ENCODE measurements at places on chromosomes 2 and 18. TPM values are rescaled to one million over a fixed set of nuclear protein-coding genes. Genes with fewer than 3 reads are reported as not detected.

DNA sequence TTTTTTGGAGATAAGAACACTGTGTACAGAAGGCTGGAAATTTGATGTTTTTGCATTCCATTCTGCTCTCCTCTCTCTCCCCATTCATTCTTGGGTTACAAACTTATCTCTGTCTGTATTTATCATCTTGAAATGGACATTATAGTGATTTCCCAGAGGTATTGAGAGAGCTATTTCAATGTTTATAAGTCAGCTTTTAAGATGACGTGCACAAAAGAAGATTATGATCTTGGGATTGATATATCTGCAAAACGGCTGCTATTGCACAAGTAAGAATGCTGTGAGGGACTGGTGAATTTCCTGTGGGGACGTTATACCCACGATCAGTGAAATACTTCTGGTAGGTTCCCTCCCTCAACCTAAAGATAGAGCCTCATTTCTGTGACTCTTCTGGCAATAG, 61.0 kb upstream of the DTNA start:
- no peak for DNase-seq

GRCh38 chr2:108220942-108221541, 18.7 kb upstream of the SULT1C3 start:
- DNase-seq: peak; percentile 45

The CCDC121 gene
- 3.0 TPM for total RNA-seq

GRCh38 chr2:229111744-229112143, 159.3 kb downstream of the PID1 start:
- DNase-seq: no peak

DNA sequence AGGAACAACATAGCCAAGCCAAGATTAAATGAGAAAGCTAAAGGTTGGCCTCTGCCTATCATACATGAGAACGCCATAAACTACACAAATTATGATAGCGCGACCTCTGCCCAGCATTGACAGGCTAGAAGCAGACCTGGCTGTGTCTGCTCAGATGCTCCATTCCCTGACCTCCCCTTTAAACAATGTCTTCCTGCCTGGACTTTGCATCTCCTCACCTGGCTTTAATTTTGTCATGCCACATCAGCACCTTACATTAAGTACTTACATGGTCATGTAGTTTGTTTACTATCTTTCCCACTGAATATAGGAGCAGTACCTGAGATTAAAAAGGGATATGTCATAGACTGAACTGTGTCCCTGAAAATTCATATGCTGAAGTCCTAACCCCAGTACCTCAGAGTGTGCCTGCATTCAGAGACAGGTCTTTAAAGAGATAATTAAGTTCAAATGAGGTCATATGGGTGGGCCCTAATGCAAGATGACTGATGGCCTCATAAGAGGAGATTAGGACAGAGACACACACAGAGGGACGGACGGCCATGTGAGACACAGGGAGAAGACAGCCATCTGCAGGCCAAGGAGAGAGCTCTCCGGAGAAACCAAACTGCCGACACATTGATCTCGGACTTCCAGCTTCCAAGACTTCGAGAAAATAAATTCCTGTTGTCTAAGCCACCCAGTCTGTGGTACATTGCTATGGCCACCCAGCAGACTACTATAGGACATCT, 103.7 kb downstream of the BIN1 start:
- no peak for DNase-seq

- no peak for DNase-seq
These were observed 98.8 kb upstream of the MAP3K20 start for GRCh38 chr2:172976816-172977215.

The BOLL gene
- total RNA-seq: 0.16 TPM

DNA sequence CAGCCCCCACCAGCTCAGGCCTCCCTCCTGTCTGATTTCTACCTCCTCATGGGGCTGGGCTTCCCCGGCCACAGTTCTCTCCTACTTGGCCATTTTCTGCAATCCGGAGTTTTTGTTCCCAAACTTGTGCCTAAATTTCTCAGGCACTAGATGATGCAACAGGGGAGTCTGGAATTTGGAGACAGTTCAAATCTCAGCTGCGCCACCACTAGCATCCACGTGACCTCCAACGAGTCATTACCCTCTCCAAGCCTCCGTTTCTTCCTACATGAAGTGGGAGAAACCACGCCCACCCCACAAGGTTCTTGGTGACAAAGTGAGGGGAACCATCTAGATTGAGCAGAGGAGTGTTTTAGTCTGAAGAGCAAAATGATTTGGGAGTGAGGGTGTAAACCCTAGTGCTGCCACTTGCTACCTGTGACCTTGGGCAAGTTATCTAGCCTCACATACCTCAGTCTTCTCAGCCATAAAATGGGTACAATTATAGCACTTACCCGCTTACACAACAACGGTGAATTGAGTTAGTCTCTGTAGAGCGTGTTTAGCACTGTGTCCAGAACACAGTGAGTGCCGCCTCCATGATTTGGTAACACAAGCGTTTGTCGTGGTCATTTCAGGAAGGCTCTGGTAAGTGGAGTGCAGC, 61.4 kb upstream of the ASAP2 start:
- peak; percentile 47 for DNase-seq

The TMEM17 gene
- 1.6 TPM for total RNA-seq

- DNase-seq: peak; percentile 22
These were observed 54.0 kb downstream of the HRH4 start for GRCh38 chr18:24514439-24514838.

- DNase-seq: peak; percentile 95
These were observed at the start of gene VAMP8 for GRCh38 chr2:85577386-85578242. VAMP8 (plus strand) TSS chr2:85577586; CDS start chr2:85577647, 61 bp downstream.

- no peak for DNase-seq
These were observed 44.6 kb upstream of the ROCK2 start for GRCh38 chr2:11389052-11389420.

DNA sequence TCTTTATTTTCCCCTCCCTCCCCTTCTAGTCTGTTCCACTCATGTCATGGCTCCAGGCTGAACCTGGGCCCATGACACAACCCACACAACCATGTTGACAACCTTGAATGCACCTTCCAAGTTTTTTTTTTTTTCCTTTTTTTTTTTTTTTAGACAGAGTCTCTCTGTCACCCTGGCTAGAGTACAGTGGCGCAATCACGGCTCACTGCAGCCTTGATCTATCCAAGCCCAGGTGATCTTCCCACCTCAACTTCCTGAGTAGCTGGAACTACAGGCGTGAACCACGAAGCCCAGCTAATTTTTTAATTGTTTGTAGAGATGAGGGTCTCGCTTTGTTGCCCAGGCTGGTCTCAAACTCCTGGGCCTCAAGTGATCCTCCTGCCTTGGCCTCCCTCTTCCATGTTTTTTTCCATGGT, 21.9 kb upstream of the ROCK2 start:
- DNase-seq: no peak

DNA sequence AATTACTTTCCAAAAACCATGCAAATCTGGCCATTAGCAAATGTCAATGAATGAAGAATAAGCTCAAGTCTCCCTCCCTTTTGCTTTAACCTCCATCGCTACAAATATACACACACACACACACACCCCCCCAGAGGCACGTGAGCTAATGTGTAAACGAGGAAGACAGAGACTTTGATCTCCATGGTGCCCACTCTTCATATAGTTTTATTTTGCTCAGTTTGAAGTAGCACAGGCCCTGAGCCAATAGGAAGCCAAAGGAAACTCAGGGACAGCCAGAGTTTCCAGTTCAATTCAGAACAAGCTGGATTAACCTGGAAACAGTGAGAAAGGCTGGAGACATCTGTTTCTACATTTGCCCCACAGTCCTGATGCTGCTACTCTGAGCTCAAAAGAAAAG, 248.4 kb upstream of the MEIS1 start:
- no peak for DNase-seq

DNA sequence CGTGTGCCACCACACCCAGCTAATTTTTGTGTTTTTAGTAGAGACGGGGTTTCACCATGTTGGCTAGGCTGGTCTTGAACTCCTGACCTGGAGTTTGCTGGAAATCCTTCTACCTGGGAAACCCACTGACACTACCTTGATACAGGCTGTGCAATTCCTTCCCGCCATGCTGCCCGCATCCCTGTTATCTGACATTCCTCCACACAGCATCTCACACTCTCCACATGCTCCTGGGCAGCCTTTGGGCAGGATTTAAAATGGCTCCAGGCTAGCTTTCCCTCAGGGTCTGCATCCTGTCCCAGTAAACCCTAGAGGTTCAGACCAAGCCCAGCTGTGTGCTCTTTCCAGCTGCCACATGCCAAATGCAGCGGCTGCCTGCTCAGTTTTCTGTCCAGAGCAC, 319.5 kb upstream of the CXCR4 start:
- no peak for DNase-seq

DNA sequence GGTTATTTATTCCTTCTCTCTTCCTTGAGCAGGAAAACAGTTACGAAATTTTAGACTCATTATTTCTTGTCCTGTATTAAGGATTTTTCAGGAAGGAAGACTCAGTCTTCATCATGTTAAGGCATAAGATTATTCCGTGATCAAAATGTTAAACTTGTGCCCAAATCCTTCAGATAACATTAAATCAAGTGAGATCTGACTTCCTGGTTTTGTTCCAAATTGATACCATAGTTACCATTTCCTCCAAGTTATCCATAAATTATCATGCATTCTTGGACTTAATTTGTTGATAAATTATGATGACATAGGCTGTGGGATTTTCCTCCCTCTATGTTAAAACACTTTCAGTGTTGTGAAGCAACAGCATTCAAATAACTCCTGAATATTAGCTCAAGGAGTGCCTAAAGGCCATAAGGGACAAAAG, 31.9 kb downstream of the EFEMP1 start:
- DNase-seq: no peak

The SOX11 gene
- 24.0 TPM for total RNA-seq

The TEX44 gene
- not detected for total RNA-seq

- DNase-seq: peak; percentile 26
These were observed 148.7 kb upstream of the SLC1A4 start for GRCh38 chr2:64840426-64840881.

DNA sequence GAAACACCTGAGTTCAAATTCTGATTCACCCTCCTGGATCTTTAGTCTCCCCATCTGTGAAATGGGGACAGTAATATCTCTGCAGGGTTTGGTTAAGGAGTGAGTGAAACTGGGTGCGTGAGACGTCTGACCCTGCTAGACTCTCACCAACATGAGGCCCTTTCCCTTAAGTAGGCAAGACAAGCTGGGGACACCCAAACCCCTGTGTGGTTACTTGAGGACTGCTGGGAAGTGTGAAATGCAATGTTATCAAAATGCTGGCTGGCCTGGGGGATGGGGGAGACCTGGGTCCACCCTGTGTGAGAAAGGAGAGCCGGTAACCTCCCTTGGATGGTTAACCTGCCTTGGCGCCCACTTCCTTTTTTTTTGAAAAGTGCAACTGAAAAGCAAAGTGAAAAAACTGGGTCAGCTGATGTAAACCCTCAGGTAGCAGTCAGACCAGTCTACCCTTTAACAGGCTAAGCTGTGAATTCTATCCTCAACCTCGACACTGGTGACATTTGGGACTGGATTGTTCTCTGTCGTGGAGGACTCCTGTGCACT, 82.3 kb downstream of the INPP5D start:
- no peak for DNase-seq

DNA sequence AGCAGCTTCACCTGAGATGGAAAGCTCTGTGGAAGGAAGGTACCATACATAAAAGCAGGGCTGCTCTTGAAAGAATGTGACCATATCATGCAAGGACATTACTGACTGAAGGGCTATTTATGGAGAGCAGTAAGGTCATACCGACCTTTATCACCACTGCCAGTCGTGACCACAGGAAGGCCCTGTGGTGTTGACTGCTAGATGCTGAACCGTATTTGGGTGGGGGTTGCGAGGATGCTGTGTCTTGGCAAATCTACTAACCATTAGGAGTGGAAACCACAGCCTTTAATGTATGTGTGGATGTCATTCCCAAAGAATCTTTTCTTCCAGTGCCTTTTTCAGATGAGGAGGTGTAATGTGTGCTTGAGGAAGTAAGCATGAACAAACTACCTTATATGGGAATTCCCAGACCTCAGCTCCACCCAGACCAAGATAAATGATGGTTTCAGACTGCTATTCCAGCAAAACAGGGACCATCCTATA, 60.8 kb downstream of the LIMS1 start:
- DNase-seq: peak; percentile 93

The DIPK1C gene
- total RNA-seq: not detected

Data from myocyte (in vitro differentiated cells).